ENCODE measurements at places on chromosomes 1 and 21.

- no peak for DNase-seq
Observed at GRCh38 chr1:107162745-107163144, 21.9 kb downstream of the NTNG1 start.

DNA sequence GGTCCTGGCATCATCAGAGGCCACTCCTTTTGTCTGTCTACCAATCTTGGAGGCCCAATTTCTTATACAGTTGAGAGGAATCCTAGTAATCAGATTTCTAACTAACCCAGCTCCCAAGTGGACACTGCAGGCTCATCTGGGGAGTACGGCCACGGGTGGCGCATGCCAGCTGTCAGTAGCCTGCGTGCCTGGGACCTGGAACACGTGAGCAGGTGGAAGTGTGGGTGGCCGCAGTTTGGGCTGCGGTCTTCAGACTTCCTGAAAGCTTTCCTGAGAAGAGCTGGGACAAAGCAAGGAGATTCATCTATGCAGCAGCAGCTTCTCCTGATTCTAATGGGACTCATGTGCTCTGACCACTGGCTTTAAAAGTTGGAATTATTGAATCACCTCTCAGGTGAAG lies 12.4 kb downstream of the ADORA3 start:
- DNase-seq: no peak

GRCh38 chr1:218656301-218657037 lies 311.3 kb downstream of the TGFB2 start:
- DNase-seq: no peak

GRCh38 chr1:197235355-197235754 lies 32.7 kb upstream of the CRB1 start:
- no peak for DNase-seq

DNA sequence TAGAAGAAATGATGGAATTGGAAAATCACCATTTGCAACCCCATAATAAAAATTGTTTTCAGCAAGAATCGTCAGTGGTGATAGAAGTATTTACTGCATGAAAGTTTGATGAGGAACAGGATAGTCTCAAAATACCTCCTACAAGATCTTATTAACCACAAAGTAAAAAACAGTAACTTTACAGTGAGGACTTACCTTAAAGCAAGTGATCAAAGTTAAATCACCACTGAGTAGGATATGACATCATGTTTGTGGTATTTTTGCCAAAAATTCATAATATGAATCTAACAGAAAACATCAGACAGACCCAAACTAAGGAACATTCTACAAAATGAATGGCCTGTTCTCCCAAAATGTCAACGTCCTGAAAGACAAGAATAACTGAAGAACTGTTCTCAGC lies 19.9 kb downstream of the ALDH9A1 start:
- DNase-seq: no peak

DNA sequence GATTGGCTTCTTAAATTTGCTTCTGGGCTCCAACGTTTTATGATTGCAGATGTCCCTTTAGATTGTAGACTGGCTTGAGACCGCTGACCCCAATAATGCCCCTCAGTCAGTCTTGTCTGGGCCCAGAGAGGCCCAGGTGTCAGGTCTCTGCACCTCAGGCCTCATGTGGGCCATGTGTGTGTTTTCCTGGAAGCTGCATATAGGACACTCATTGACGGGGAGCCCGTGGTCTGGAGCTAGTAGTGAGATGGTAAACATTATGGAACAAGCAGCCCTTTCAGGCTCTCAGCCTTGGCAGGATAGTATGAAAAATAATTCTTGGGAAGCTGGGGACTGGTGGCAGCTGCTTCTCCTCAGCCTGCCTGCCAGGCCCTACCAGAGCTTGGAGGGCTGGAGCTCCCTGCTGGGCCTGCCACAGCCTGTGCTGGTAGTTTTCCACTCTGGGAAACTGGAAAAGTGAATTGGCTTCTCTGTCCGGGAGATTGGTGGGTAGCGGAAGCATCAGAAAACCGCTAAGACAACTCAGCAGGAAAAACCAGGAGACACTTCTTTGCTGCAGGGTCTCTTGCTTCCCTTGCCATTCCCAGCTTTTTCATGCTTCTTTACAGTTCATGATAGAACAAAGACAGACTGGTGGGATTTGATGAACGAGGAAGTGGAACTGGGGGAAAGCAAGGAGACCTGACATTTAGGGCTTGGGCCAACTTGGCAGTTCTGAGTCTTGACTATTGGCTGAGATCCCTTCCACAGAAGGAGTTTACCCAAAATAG lies 57.8 kb upstream of the HSD17B7 start:
- peak; percentile 53 for DNase-seq

- no peak for DNase-seq
Observed at GRCh38 chr1:116015679-116016078, 39.4 kb downstream of the SLC22A15 start.

DNA sequence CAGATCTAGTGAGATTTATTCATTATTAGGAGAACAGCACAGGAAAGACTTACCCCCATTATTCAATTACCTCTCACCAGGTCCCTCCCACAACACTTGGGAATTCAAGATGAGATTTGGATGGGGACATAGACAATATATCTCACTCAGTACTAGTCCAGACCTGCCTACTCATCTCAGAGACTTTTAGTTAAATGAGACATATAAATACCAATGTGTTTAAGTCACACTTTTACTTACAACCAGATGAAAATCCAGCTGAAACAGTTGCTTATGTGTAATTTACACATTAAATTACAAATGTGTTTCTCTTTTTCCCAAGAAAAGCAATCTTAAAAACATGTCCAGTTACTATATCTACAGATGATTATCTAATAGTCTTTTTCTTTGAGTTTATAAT lies 1145.6 kb downstream of the KCNT2 start:
- DNase-seq: no peak

DNA sequence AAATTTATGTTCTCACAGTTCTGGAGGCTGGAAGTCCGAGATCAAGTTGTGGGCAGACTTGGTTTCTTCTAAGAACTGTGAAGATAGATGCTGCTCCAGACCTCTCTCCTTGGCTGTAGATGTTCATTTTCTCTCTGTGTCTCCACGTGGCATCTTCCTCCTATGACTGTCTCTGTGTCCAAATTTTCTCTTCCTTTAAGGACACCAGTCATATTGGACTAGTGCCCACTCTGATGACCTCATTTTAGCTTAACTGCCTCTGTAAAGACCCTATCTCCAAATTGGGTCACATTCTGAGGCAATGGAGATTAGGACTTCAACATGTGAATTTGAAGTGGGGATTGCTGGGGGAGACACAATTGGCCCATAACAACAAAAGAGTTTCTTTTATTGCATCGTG lies 125.3 kb upstream of the ETS2 start:
- DNase-seq: no peak

DNA sequence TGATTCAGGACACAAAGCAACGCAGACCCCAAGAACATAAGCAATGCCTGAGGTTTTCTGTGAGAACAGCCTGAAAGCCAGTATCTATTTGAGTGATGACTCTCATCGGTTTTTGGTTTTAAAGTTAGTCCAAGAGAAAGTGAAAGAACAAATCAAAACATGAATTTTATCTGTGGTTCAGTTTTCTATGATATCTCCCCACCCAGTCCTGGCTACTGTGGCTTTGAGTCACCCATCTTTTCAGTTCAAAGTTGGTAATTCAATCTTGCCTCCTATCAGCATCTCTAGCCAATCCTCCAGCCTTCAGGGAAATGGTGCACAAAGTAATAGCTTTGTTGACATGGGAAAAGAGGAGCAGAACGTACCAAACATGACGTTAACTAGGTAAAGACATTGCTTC lies 40.5 kb upstream of the KRTAP19-8 start:
- DNase-seq: no peak

DNA sequence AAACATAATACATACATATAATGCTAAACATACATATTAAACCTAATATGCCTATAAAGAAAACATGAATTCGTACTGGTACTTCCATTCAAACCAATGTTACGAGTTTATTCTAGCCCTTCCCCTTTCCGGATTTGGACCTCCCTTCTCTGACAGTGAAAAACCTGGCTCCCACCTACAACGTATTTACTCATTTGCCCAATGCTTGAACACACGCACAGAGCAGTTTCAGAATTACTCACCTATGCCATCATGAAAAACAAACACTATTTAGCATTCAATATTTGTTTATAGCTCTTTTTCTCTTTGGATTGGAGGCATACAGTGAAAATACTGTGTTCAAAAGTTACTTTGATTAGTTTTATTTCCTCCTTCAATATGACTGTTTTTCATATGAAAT lies 204.4 kb downstream of the LMX1A start:
- DNase-seq: no peak

DNA sequence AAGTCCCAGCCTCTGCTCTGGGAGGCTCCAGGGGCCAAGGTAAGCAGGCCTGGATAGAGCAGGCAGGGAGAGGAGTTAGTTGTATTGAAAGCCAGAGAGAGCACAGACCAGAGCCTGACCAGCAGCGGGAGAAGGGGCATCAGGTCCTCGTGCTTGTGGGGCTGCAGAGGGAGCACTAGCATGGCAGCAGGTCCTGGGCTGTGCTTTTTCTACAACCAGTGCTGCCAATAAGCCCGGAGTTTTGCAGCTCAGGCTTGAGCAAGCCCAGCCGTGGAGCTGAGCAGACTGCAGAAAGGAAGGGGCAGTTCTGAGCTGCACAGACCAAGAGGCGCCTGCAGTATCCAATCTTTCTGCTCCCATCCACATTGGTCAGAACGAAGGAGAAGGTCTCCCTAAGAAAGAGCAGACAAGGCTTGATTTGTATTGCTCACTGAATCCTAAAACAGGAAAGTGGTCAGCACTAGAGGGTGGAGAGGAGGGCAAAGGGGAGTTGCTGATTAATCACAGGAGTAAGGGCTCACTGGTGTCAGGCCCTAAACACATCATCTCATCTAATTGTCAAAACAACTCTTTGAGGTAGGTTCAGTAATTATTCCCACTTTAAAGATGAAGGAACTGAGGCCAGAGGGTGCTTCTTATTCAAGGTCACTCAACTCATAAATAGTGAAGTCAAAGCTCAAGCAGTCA lies 2.7 kb downstream of the DENND2D start:
- DNase-seq: no peak

DNA sequence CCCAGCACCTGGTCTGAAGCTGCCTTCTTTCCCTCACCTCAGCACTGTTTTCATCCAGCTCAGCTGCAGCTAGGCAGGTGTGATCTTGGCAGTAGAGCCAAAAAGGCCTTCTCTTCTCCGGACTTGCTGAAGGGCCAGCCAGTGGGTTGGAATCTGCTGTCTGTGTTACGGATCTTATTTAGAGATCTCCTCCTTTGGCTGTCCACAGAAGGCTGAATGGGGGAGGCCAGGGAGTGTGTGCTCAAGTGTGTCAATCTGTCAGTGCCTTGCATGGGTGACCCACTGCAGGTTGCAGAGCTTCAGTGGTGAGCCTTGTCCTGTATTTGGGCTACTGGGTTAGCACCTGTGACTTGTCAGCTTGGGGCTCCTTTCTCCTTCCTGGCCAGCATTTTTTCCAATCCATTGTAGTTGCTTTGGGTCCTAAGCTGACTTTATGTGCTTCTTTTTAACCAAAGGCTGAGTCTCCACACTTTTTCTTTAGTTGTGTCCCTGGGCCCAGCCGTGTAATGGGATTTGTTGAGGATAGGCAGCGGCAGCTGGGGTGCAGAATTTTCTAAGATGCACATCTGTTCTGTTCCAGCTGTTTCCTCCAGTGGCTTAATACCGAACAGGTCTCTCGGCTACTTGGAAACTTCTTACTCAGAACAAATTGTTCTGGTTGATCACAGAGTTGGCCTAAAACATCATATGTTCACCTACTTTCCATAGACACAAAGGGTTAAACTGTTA lies 126.8 kb downstream of the PEX14 start:
- DNase-seq: no peak

GRCh38 chr1:65650682-65651081 lies 142.0 kb upstream of the PDE4B start:
- no peak for DNase-seq

DNA sequence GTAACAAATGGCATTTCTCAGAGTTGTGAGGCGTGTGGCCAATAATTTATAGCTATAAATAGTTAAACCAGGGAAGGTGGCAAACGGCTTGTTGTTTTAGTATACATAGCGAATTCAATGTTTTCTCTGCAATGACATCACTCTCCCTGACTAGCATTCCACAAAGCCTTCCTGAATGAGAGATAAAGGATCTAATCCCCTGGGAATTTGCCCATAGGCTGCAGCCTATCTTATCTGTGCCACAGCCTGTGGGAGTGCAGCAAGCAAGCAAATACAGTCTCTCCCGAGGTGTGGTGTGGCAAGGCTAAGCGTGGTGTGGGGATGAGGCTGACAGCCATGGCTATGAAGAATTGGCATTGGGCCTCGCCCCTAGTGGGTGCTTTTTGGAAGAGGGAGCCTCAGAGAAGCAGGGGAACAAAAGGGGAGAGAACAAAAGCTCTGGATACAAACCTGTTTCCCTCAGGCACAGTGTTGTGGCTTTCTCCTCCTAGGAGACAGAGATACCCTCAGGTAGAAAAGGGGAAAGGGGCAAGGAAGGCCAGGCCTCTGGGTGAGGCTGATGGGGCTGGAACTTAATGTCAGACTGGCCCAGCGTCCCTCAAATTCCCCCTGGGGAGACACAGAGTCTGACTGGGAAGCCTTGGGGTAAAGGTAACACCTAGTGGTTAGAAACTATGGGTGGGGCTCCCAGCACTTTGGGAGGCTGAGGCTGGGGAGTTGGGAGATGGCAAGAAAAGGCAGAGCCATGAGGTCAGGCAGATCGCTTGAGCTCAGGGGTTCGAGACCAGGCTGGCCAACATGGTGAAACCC lies 8.9 kb downstream of the TAGLN2 start:
- no peak for DNase-seq

Measured in right lung (tissue), 10 donors.